Spinal cord (tissue), 10 donors: ENCODE measurements at places on chromosomes 1 and 21.

DNA sequence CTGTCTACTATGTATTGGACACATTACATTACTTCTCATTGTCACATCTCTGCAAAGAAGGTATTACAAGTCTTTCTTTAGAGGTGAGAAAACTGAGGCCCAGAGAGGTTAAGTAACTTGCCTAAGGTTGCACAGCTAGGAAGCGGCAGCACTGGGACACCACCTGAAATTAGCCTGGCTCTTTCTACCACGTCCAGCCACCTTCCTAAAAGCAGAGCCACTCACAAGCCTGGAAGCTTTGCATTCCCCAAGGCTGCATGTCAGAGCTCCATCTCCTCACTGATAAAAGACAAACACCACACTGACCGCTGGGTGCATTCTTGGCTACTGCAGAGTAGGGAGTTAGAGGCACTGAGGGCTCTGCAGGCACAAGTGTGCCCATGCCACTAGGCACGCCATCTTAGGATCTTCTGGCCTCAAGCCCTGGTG, 2.4 kb downstream of the CD247 start:
- H3K4me1 ChIP-seq = peaks cover 7% of the 10 kb centered on the region
- H3K27me3 ChIP-seq = no peaks in the 10 kb centered on the region
- H3K4me3 ChIP-seq = no peak overlapping the region
- DNase-seq = no peak

GRCh38 chr1:23960291-23961020, 828 bp downstream of the PNRC2 start:
- H3K27ac ChIP-seq = peak overlapping the region; percentile 100
- H3K4me3 ChIP-seq = peak overlapping the region; percentile 85
- H3K4me1 ChIP-seq = peaks cover 8% of the 10 kb centered on the region
- H3K27me3 ChIP-seq = no peaks in the 10 kb centered on the region
- no peaks in the 10 kb centered on the region for H3K36me3 ChIP-seq
- DNase-seq = peak; percentile 26

GRCh38 chr1:12627296-12627695, 9.3 kb upstream of the DHRS3 start:
- no peak overlapping the region for H3K27ac ChIP-seq
- no peak for DNase-seq
- no peaks in the 10 kb centered on the region for H3K36me3 ChIP-seq
- peaks cover 28% of the 10 kb centered on the region for H3K4me1 ChIP-seq

DNA sequence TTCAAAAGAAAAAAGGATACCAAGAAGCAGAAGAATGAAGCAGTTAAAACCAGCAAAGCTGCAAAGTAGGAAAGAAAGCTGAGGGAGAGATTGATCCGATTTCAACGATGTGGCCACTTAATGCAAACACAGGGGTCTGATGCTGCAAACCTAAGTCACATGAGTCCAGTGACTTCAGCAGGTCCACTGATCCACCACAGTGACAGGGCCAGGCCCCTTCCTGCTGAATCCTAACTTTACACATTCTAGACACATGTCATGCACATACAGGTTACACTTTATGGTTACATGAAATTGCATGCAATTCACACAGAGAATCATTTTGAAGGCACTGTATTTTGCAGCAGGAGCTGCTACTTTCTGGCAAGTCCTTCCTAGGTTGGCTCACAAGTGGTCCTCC, 59.0 kb upstream of the LBR start:
- no peak for DNase-seq
- H3K4me1 ChIP-seq = peaks cover 9% of the 10 kb centered on the region
- no peak overlapping the region for H3K27ac ChIP-seq
- H3K36me3 ChIP-seq = no peaks in the 10 kb centered on the region
- no peaks in the 10 kb centered on the region for H3K27me3 ChIP-seq

DNA sequence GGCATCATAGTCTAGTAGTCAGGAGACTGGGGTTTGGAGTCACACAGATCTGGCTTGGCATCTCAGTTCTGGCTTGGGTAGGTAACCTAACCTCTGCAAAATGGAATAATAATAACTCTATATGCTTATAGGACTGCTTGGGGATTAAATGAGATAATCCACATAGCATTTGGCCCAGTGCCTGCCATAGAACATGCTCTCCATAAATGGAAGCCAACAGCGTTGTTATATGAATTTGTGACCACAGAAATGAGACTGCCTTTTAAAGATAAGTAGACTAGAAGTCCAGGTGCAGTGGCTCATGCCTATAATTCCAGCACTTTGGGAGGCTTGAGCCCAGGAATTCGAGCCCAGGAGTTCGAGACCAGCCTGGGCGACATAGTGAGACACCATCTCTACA, 4.0 kb upstream of the OPRD1 start:
- H3K4me3 ChIP-seq = no peak overlapping the region
- DNase-seq = no peak
- no peak overlapping the region for H3K27ac ChIP-seq
- peaks cover 26% of the 10 kb centered on the region for H3K27me3 ChIP-seq
- H3K36me3 ChIP-seq = no peaks in the 10 kb centered on the region
- H3K4me1 ChIP-seq = peaks cover 7% of the 10 kb centered on the region

DNA sequence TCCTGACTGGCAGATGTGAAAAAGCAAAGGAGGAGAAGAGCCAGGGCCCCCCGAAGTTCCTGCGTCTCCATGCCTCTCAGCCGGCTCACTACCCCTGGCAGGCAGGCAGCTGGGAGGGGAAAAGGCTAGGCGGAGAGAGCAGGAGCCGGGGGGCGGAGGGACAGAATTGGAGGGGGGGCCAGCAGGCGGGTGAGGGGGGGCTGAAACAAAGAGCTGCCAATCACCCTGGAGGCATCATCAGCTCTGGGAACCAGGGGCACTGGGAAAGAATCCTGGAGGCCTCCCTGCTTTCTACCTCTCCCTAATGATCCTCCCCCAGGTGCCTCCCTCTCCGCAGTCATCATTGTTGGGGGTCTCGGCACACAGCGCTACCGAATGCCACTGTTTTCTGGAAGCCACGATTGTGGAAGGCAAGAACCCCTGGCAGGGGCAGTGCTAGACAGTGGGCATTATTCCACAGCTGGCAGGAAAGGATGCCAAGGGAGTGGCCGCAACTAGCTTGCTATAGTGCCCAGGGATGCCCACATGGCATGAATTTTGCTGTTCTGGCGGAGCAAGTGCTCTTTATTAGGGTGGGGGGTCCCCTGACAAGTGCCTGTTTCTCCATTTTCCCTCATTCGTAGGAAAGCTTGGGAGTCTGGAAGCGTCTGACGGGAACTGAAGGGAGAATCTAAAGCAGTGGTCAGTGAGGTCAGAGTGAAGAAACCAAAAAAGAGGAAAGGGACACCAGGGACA, at the start of gene THBS3:
THBS3 (minus strand) TSS at position 92 of the 735 bp plus-strand sequence; CDS start at position 71, 21 bp downstream.
- peaks cover 34% of the 10 kb centered on the region for H3K4me1 ChIP-seq
- peak within 1 kb of the TSS; percentile 99 for H3K27ac ChIP-seq
- H3K4me3 ChIP-seq = peak within 1 kb of the TSS; percentile 91
- DNase-seq = no peak

- H3K4me1 ChIP-seq = no peaks in the 10 kb centered on the region
- no peaks in the 10 kb centered on the region for H3K36me3 ChIP-seq
- H3K27me3 ChIP-seq = no peaks in the 10 kb centered on the region
Measured at GRCh38 chr1:83718338-83718737, 280.6 kb downstream of the TTLL7 start.

GRCh38 chr1:27235827-27236226, 1.4 kb downstream of the WDTC1 start:
- H3K4me1 ChIP-seq = peaks cover 11% of the 10 kb centered on the region
- H3K27ac ChIP-seq = peak overlapping the region; percentile 33
- no peaks in the 10 kb centered on the region for H3K36me3 ChIP-seq

GRCh38 chr1:206738370-206739366, 31.9 kb upstream of the IL19 start:
- no peaks in the 10 kb centered on the region for H3K4me1 ChIP-seq
- DNase-seq = no peak
- no peak overlapping the region for H3K27ac ChIP-seq
- H3K27me3 ChIP-seq = no peaks in the 10 kb centered on the region
- H3K4me3 ChIP-seq = no peak overlapping the region

DNA sequence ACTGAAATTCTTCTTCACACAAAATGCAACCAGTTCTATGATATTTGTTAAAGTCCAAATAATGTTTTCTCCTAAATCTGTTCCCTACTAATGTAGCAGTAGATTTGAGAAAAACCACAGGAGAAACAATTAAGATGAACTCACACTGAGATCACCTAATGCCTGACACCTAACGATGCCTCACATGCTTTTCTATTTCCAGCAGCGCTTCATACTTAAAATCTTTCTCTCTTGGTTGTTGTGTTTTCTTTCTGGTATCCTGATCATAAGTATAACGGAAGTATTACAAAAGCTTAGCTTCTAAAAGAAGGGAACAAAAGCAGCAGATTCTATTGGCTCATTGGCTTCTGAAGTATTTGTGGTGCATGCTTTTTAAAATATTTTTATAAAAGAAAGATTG, 267.2 kb upstream of the SGIP1 start:
- H3K4me1 ChIP-seq = peaks cover 1% of the 10 kb centered on the region
- H3K4me3 ChIP-seq = no peak overlapping the region
- no peak for DNase-seq
- no peak overlapping the region for H3K27ac ChIP-seq

DNA sequence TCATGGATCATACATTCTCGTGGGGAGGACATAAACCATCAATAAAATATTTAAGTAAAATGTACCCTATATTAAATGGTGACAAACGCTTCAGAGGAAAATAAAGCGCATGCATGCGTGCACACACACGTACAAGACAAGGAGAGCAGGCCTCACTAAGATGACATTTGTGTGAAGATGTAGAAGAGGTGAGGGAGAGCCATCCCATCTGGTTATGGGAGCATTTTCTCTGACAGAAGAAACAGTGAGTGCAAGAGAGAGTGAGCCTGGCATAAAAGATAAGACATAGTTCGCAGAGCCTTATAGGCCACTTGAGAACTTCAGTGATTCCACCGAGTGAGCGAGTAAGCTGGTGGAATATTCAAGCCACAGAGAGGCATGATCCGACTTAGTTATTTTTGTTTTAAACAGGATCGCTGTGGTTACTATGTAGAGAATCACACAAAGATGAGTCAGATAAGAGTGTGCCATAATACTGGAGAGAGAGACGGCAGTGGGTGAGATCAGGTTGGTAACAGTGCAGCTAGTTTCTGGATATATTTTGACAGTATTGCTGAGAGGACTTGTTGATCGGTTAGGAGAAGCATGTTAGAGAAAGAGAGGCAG, 624.2 kb downstream of the PLPP3 start:
- DNase-seq = no peak
- no peak overlapping the region for H3K27ac ChIP-seq
- H3K36me3 ChIP-seq = no peaks in the 10 kb centered on the region

- DNase-seq = peak; percentile 16
- H3K36me3 ChIP-seq = peaks cover 14% of the 10 kb centered on the region
- H3K27me3 ChIP-seq = no peaks in the 10 kb centered on the region
- peaks cover 35% of the 10 kb centered on the region for H3K4me1 ChIP-seq
Measured at GRCh38 chr1:226600254-226600653, 51.7 kb downstream of the STUM start.

- H3K4me1 ChIP-seq = peaks cover 4% of the 10 kb centered on the region
- no peak overlapping the region for H3K27ac ChIP-seq
- H3K4me3 ChIP-seq = no peak overlapping the region
- no peaks in the 10 kb centered on the region for H3K36me3 ChIP-seq
- peak; percentile 67 for DNase-seq
- peaks cover 17% of the 10 kb centered on the region for H3K27me3 ChIP-seq
Measured at GRCh38 chr1:30109853-30110252, 613.5 kb downstream of the MATN1 start.

DNA sequence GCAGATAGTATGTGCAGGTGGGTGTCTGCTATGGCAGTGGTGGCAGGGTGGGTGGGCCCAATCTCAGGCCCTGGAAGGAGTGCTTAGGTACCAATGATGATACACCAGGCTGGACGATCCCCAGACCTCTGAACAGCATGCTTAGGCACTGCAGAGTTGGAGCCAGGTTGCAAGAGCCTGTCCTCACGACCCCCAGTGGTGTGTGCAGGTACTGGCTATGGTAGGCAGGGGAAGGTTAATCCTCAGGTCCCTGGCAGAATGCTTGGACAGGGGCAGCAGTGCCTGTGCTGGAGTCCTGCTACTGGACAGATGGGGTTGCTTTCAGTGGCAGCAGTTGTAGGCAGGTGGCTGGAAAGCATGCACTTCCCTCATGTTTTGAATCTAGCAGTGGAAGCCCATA, 100.5 kb upstream of the NEK7 start:
- no peak for DNase-seq
- no peaks in the 10 kb centered on the region for H3K27me3 ChIP-seq
- H3K36me3 ChIP-seq = no peaks in the 10 kb centered on the region
- H3K4me1 ChIP-seq = no peaks in the 10 kb centered on the region
